ENCODE measurements at places on chromosomes 2 and 18. TPM values are rescaled to one million over a fixed set of nuclear protein-coding genes. Genes with fewer than 3 reads are reported as not detected.

BMP10 gene
- 0.57 TPM for total RNA-seq

- DNase-seq, result no peak
- H3K4me1 ChIP-seq, result no peaks in the 10 kb centered on the region
- H3K27me3 ChIP-seq, result no peaks in the 10 kb centered on the region
- H3K36me3 ChIP-seq, result no peaks in the 10 kb centered on the region
These were observed 373.5 kb upstream of the MYT1L start for GRCh38 chr2:2704428-2705090.

DNA sequence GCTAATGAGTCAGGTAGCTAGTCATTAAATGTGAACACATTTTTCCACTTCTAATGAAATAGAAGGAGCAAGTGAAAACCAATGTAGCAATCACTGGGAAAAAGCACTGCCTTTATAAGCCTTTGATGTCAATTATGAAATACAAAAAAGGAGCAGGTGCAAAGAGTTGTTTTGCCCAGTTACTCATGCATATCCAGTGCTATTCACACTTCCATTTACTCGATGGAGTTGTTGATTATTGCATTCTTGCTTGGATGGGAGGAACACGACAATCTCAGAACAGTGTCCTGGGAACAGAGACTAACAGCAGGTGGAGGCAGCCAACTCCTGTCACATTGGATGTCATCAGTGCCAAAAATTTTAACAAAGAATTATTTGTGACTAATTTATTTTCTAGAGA, 372.5 kb downstream of the CBLN2 start:
- H3K4me1 ChIP-seq, result no peaks in the 10 kb centered on the region
- H3K27me3 ChIP-seq, result no peaks in the 10 kb centered on the region
- H3K27ac ChIP-seq, result no peak overlapping the region
- DNase-seq, result no peak
- no peaks in the 10 kb centered on the region for H3K36me3 ChIP-seq

DNA sequence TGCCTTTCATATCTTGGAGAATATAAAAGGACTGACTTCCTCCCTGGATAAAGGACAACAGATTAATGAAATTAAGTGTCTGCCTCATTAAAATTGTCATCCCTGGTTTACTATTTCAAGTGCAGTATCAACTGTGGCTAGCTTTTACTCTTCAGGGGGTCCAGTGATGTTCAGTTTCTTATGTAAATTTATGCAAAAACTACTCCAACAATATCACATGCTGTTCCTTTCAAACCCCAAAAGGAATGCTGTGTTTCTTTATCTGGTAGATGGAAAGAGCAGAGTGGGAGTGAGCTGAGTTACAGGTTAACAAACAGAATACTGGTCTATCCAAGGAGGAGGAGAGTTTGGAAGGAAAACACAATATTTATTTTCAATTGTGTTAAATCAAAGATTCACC, 283.7 kb upstream of the VWC2L start:
- no peaks in the 10 kb centered on the region for H3K36me3 ChIP-seq
- no peaks in the 10 kb centered on the region for H3K4me1 ChIP-seq
- H3K27ac ChIP-seq, result no peak overlapping the region

DNA sequence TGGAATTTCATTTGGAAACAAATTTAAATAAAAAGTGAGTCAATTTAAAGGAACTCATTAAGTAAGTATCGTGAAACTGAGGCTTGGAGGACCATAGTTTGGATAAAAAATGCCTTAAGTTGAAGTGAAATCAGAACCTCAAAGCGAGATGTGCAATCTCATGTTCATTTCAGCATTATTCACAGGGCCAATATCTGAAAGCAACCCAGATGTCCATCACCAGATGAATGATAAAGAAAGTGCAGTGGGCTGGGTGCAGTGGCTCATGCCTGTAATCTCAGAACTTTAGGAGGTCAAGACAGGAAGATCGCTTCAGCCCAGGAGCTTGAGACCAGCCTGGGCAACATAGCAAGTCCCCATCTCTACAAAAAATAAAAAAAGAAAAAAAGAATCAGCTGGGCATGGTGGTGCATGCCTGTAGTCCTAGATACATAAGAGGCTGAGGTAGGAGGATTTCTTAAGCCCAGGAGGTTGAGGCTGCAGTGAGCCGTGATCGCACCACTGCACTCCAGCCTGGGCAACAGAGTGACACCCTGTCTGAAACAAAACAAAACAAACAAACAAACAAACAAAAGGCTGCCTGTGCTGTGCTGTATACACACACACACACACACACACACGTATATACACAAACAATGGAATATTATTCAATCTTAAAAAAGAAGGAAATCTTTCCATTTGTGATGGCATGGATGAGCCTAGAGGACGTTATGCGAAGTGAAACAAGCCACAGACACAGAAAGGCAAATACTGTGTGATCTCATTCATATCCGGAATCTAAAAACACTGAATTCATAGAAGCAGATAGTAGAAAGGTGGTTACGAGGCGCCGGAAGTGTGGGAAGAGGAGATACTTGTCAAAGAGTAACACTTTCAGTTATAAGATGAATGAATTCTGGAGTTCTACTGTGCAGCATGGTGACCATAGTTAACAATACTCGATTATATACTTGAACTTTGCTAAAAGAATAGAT, 14.5 kb downstream of the SH3RF3 start:
- peak; percentile 84 for DNase-seq
- H3K4me1 ChIP-seq, result peaks cover 25% of the 10 kb centered on the region
- H3K36me3 ChIP-seq, result no peaks in the 10 kb centered on the region
- H3K27ac ChIP-seq, result no peak overlapping the region
- H3K4me3 ChIP-seq, result peak overlapping the region; percentile 83
- H3K27me3 ChIP-seq, result no peaks in the 10 kb centered on the region

DNA sequence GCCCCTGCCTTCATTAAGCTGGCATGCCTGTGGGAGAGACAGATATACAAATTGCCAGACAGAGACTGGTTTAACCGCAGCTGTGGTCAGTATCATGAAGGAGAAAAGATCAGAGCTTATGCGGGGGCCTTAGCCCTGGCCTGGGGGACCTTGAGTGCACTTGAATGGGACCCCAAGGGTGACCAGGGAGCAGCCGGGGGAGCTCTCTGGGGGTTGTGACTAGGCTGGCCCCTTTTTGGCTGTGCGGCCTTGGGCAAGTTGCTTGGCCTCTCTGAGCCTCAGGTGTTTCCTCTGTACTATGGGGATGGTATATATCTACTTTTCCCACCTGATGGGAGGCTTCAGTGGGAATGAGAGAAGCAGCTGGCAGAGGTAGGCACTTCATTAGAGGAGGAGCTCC, 35.7 kb downstream of the INHBB start:
- H3K36me3 ChIP-seq, result no peaks in the 10 kb centered on the region
- no peak for DNase-seq
- no peak overlapping the region for H3K4me3 ChIP-seq
- no peaks in the 10 kb centered on the region for H3K4me1 ChIP-seq
- no peak overlapping the region for H3K27ac ChIP-seq

- peaks cover 5% of the 10 kb centered on the region for H3K4me1 ChIP-seq
- no peak overlapping the region for H3K4me3 ChIP-seq
- no peak for DNase-seq
- no peaks in the 10 kb centered on the region for H3K36me3 ChIP-seq
These were observed 81.5 kb upstream of the SMAD2 start for GRCh38 chr18:48011926-48012465.

DNA sequence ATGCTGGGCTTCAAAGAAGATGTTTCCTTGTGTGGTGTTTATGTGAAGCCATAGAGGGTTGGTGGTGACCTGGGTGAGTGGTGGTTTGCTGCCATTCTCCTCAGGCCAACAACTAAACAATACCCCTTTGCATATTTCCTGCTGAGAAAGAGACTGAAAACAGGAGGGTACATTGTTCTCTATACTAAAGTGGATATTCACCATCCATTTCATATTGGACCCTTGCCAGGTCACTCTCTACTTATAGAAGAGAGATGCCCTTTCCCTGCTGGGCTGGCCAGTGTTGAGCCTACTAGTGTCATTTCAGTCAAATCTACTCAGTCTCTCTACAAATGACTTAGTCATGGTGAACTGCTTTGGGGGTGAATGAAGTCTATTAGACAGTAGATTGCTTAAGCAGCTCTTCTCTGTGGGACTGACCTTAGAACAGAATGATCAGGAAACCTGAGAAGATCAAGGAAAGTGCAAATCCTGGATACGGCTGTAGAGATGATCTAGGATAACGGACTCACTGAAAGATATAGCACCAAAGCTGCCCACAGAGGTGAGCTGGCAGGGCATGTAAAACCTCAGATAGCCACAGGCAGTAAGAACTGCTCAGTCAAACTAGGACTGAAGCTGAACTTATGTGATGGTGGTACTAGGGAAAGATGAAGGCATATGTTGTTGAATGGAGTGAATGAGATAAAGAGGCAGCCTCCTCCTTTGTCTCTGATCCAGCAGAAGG, 154.9 kb downstream of the MYO3B start:
- no peaks in the 10 kb centered on the region for H3K4me1 ChIP-seq
- H3K27ac ChIP-seq, result no peak overlapping the region
- peaks cover 5% of the 10 kb centered on the region for H3K27me3 ChIP-seq
- no peak overlapping the region for H3K4me3 ChIP-seq
- DNase-seq, result no peak

GRCh38 chr2:239313776-239314175, 87.0 kb downstream of the HDAC4 start:
- no peak overlapping the region for H3K4me3 ChIP-seq
- peaks cover 1% of the 10 kb centered on the region for H3K4me1 ChIP-seq
- DNase-seq, result no peak
- no peaks in the 10 kb centered on the region for H3K27me3 ChIP-seq
- H3K36me3 ChIP-seq, result no peaks in the 10 kb centered on the region
- H3K27ac ChIP-seq, result no peak overlapping the region

DNA sequence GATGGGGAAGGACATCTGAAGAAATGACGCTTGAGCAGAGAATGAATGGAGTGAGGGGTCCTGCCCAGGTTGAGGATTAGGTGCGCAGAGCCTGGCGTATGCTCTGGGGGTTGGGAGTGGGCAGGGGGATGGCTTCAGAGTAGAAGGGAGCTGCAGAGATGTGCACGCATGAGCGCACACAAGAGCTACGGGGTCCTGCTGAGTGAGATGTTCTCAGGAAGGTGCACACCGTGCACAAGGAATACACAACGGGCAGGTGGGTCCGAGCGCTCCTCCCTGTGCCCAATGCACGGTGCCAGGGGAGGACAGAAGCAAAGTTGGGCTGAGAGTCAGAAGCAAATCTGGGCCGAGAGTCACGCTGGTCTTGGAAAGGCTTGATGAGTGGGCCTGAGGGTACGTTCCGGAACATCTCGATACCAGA, 25.5 kb downstream of the TWIST2 start:
- no peaks in the 10 kb centered on the region for H3K27me3 ChIP-seq
- no peaks in the 10 kb centered on the region for H3K36me3 ChIP-seq
- no peak for DNase-seq
- H3K27ac ChIP-seq, result no peak overlapping the region
- no peak overlapping the region for H3K4me3 ChIP-seq

GRCh38 chr2:48448274-48449061, 81.5 kb upstream of the STON1 start:
- DNase-seq, result peak; percentile 44
- peaks cover 23% of the 10 kb centered on the region for H3K36me3 ChIP-seq

- peaks cover 49% of the 10 kb centered on the region for H3K4me1 ChIP-seq
- H3K27ac ChIP-seq, result no peak overlapping the region
- H3K4me3 ChIP-seq, result no peak overlapping the region
- peak; percentile 68 for DNase-seq
- no peaks in the 10 kb centered on the region for H3K27me3 ChIP-seq
These were observed 5.3 kb upstream of the TMEM185B start for GRCh38 chr2:120228503-120228902.

DNA sequence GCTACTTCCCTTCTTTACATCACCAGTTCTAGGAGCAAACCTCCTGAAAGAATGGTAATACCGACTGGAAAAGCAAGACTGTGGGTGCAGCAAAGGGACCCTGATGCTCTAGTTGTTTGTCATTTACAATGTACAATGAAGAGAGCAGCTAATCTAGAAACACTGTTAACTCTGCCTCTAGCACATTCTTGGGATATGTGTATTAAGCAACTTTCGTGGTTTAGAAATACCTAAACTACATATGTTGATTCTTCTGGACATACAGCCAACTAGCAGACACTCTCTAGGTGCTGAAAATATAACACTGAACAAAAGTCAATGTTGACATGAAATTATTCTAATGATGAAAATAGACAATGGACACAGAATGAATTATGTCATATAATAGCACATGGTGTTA, 440.3 kb upstream of the MC4R start:
- H3K27me3 ChIP-seq, result no peaks in the 10 kb centered on the region
- no peak overlapping the region for H3K27ac ChIP-seq
- H3K4me1 ChIP-seq, result no peaks in the 10 kb centered on the region
- no peaks in the 10 kb centered on the region for H3K36me3 ChIP-seq
- no peak overlapping the region for H3K4me3 ChIP-seq
- DNase-seq, result no peak
